ENCODE measurements at places on chromosomes 3 and 15. TPM values are rescaled to one million over a fixed set of nuclear protein-coding genes. Genes with fewer than 3 reads are reported as not detected.

The BMF gene
- polyA plus RNA-seq: 9.3 TPM

The SI gene
- polyA plus RNA-seq: not detected

The RASA2 gene
- polyA plus RNA-seq: 6.3 TPM

The MOBP gene
- 0.07 TPM for polyA plus RNA-seq

The HYPK gene
- polyA plus RNA-seq: 17.2 TPM

The NR1I2 gene
- 0.27 TPM for polyA plus RNA-seq

The CTXND1 gene
- polyA plus RNA-seq: 3.0 TPM

The AADAC gene
- polyA plus RNA-seq: 588 TPM

The OR5K2 gene
- not detected for polyA plus RNA-seq

The CHL1 gene
- polyA plus RNA-seq: 2.4 TPM

The CLDN18 gene
- 0.03 TPM for polyA plus RNA-seq

The ACAP2 gene
- 4.5 TPM for polyA plus RNA-seq

The DAZL gene
- polyA plus RNA-seq: not detected

The MRPS22 gene
- 186 TPM for polyA plus RNA-seq

The CACNA2D3 gene
- polyA plus RNA-seq: 2.2 TPM

The KIF15 gene
- polyA plus RNA-seq: 0.20 TPM

The LSMEM2 gene
- polyA plus RNA-seq: 0.47 TPM

The TMEM158 gene
- polyA plus RNA-seq: 8.5 TPM

The GUCA1C gene
- not detected for polyA plus RNA-seq

The GPR87 gene
- not detected for polyA plus RNA-seq

The RTP1 gene
- not detected for polyA plus RNA-seq

The DOCK3 gene
- 8.6 TPM for polyA plus RNA-seq

The ZDHHC19 gene
- polyA plus RNA-seq: 59.2 TPM

The LRTM1 gene
- 0.16 TPM for polyA plus RNA-seq

The SLC2A2 gene
- not detected for polyA plus RNA-seq

The CCR8 gene
- not detected for polyA plus RNA-seq

The TCF12 gene
- polyA plus RNA-seq: 13.5 TPM

The NR2E3 gene
- polyA plus RNA-seq: 1.4 TPM
